Chondrocyte (in vitro differentiated cells): ENCODE measurements at places on chromosomes 16 and 17. TPM values are rescaled to one million over a fixed set of nuclear protein-coding genes. Genes with fewer than 3 reads are reported as not detected.

ITGB3 gene
- 0.85 to 11.4 TPM (median 10.5 TPM) in 3 replicates for total RNA-seq

CHTF8 gene
- 77.1 to 83.2 TPM (median 83.1 TPM) in 3 replicates for total RNA-seq

TBX6 gene
- total RNA-seq = 0.34 to 0.59 TPM (median 0.55 TPM) in 3 replicates

TTC19 gene
- 22.9 to 28.3 TPM (median 23.7 TPM) in 3 replicates for total RNA-seq

GH2 gene
- not detected in 3 replicates for total RNA-seq

BRICD5 gene
- 5.4 to 7.3 TPM (median 6.9 TPM) in 3 replicates for total RNA-seq

PLA2G10 gene
- total RNA-seq = not detected in 3 replicates

CHAD gene
- total RNA-seq = 0.12 TPM in 1 of 3 replicates, not detected in the others

B9D1 gene
- total RNA-seq = 9.4 to 22.0 TPM (median 9.9 TPM) in 3 replicates

CD300C gene
- total RNA-seq = not detected in 3 replicates

C16orf89 gene
- not detected in 3 replicates for total RNA-seq

LCAT gene
- 35.8 to 43.1 TPM (median 38.2 TPM) in 3 replicates for total RNA-seq

HIGD1B gene
- total RNA-seq = 0.82 to 0.97 TPM in 2 of 3 replicates, not detected in the other

CHST5 gene
- total RNA-seq = 0.07 to 0.17 TPM (median 0.10 TPM) in 3 replicates

DOC2B gene
- total RNA-seq = 0.31 to 0.64 TPM (median 0.32 TPM) in 3 replicates

CACNG5 gene
- not detected in 3 replicates for total RNA-seq

ABCA10 gene
- total RNA-seq = 0.50 to 0.92 TPM (median 0.87 TPM) in 3 replicates

NPIPB2 gene
- 5.9 to 11.9 TPM (median 6.2 TPM) in 3 replicates for total RNA-seq

OR4D2 gene
- not detected in 3 replicates for total RNA-seq

APOBR gene
- 0.07 TPM in 1 of 3 replicates, not detected in the others for total RNA-seq

HSD17B2 gene
- total RNA-seq = not detected in 3 replicates

CACNG3 gene
- not detected in 3 replicates for total RNA-seq

ICAM2 gene
- total RNA-seq = not detected in 3 replicates

HS3ST3A1 gene
- total RNA-seq = 8.8 to 11.5 TPM (median 10.6 TPM) in 3 replicates

CCNF gene
- 4.9 to 7.7 TPM (median 7.6 TPM) in 3 replicates for total RNA-seq

MSLN gene
- total RNA-seq = 0.41 TPM in 1 of 3 replicates, not detected in the others

HOXB9 gene
- 0.20 TPM in 1 of 3 replicates, not detected in the others for total RNA-seq

TERB1 gene
- total RNA-seq = not detected in 3 replicates

SLC16A11 gene
- 0.41 to 0.85 TPM (median 0.47 TPM) in 3 replicates for total RNA-seq

ALDH3A1 gene
- total RNA-seq = 1.6 TPM in 1 of 3 replicates, not detected in the others

KIF2B gene
- not detected in 3 replicates for total RNA-seq

TSPAN10 gene
- total RNA-seq = 1.7 to 2.2 TPM (median 1.8 TPM) in 3 replicates

ATP2A1 gene
- total RNA-seq = 0.31 to 1.8 TPM (median 0.42 TPM) in 3 replicates

WNT3 gene
- 4.1 to 5.2 TPM (median 4.9 TPM) in 3 replicates for total RNA-seq

MYOCD gene
- total RNA-seq = 0.73 to 12.9 TPM (median 11.9 TPM) in 3 replicates

UBFD1 gene
- total RNA-seq = 103 to 107 TPM (median 105 TPM) in 3 replicates

STH gene
- not detected in 3 replicates for total RNA-seq

LHX1 gene
- not detected in 3 replicates for total RNA-seq

PSME3 gene
- total RNA-seq = 99.7 to 117 TPM (median 111 TPM) in 3 replicates

CARHSP1 gene
- 46.5 to 57.4 TPM (median 54.1 TPM) in 3 replicates for total RNA-seq

CA4 gene
- total RNA-seq = not detected in 3 replicates

CES3 gene
- total RNA-seq = 0.12 to 0.75 TPM (median 0.13 TPM) in 3 replicates

ZPBP2 gene
- total RNA-seq = not detected in 3 replicates

CACNG1 gene
- not detected in 3 replicates for total RNA-seq

SOCS7 gene
- total RNA-seq = 17.8 to 19.5 TPM (median 17.9 TPM) in 3 replicates

CCL14 gene
- not detected in 3 replicates for total RNA-seq

TNFRSF13B gene
- total RNA-seq = not detected in 3 replicates

TMEM88 gene
- total RNA-seq = 1.6 to 1.9 TPM (median 1.8 TPM) in 3 replicates

TMEM11 gene
- 24.3 to 28.1 TPM (median 24.7 TPM) in 3 replicates for total RNA-seq

EVPLL gene
- not detected in 3 replicates for total RNA-seq

PTGES3L gene
- total RNA-seq = 1.2 to 5.7 TPM (median 3.9 TPM) in 3 replicates

SLC52A1 gene
- total RNA-seq = not detected in 3 replicates

C1QTNF1 gene
- total RNA-seq = 74.7 to 96.2 TPM (median 74.9 TPM) in 3 replicates

TMED6 gene
- total RNA-seq = 0.38 to 0.65 TPM (median 0.55 TPM) in 3 replicates
